ENCODE measurements at places on chromosomes 3 and 15.

DNA sequence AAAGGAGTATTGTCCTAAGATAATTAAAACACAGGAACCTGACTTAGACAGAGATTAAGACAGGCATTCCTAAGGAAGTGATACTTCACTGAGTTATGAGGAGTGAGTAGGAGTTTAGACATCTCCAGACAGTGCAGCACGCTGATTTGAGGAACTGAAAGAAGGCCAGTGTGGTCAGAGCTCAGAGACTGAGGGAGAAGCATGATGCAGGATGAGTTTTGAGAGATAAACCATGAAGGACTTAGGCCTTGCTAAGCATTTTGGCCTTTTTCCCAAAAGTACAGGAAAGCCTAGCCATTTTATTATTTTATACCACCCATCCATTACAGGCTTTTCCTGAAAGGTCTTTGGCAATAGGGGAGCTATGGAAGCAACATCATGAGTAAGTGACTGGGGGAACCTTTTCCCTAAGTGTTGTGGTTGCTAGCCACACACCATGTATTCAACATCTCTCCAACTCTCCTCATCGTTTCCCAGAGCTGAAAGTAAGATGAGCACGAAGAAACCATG lies 375.6 kb upstream of the TPRG1 start:
- DNase-seq, result no peak

DNA sequence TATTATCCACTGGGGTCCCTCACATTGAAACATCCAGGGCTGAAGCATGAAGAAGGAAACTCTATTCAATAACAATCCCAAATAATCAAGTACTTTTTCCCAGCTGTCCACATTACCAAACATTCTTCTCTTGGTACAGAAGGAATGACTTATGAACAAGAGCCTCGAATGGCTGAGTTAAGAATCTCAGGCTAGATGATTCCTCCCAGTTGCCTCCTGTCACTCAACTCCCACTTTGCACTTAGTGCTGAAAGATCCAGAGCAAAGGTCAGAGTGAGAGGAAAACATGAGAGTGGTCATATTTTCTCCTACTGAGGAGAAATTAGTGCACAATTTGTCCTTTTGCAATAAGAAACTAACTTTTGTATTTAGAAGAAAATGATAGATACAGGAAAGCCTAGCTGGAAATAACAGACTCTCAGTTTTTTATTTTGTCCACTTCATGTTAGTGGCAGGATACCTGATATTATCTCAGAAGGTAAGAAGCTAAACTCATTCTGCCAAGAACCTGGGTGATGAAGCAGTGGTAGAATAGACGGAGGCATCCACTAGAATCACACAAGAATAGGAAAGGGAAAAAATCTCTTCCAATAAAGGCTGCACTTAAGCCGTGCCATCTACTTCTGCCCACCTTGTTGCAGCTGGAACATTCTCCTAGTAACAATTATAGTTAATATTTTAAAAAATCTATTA lies 46.2 kb downstream of the GADL1 start:
- no peak for DNase-seq

- DNase-seq, result no peak
Measured at GRCh38 chr3:70393881-70394612, 81.6 kb upstream of the MDFIC2 start.

DNA sequence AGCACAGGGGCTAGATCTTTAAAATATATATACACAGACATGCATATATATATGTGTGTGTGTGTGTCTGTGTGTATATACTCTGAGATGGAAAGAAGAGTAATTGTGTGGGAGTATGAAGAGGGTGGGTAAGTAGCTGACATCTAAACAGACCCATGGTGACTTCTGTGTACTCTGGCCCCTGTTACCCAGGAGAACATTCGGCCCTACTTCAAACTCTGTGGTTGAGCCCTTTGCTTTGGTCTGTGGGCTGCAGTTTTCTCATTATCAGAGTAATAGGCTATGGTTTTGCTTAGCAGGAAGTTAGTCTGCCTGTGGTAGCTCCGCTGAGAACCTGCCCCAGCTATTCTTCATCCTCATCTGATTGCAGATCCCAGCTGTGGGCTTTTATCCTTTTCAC lies 141.4 kb downstream of the RBPMS2 start:
- peak; percentile 15 for DNase-seq

- peak; percentile 65 for DNase-seq
Measured at GRCh38 chr3:73622091-73622805, 2.5 kb downstream of the PDZRN3 start.

Measured in right kidney (tissue), 9 donors.